Smooth muscle cell of bladder (primary cell): ENCODE measurements at places on chromosomes 3 and 15. TPM values are rescaled to one million over a fixed set of nuclear protein-coding genes. Genes with fewer than 3 reads are reported as not detected.

LIPC gene
- 1.3 and 2.1 TPM in 2 replicates for total RNA-seq

STAC gene
- 1.7 and 3.8 TPM in 2 replicates for total RNA-seq

DPPA4 gene
- not detected in 2 replicates for total RNA-seq

USP8 gene
- total RNA-seq: 35.3 and 39.0 TPM in 2 replicates

CCDC13 gene
- 0.74 and 1.1 TPM in 2 replicates for total RNA-seq

FGD5 gene
- 0.14 and 0.37 TPM in 2 replicates for total RNA-seq

ZNF502 gene
- total RNA-seq: 3.4 and 3.7 TPM in 2 replicates

IL5RA gene
- not detected in 2 replicates for total RNA-seq
